ENCODE measurements at places on chromosomes 3 and 15.

GRCh38 chr3:151203051-151203420 lies at the start of gene GPR171:
TSS of gene GPR171 (minus strand) at chr3:151203216. CDS start at chr3:151199386, 3,830 bp downstream.
- no peak for DNase-seq

DNA sequence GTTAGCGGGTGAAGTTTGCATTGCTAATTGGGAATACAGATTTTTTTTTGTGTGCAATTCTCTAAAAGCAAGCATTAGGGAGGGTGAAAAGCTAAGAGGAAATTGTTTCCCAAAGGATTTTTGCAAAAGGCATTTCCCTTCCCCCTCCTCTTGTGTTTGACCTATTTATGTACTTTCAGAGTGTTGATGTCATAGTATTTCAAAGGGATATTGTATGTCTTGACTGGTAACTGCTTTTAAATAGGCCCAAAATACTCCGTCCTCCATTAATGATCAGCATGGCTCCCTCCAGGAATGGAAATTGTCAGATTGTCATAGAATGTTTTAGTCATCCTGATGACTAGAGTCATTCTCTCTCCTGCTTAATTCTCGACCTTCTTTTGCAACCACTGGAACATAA lies 32.4 kb downstream of the TRIM71 start:
- DNase-seq: no peak

DNA sequence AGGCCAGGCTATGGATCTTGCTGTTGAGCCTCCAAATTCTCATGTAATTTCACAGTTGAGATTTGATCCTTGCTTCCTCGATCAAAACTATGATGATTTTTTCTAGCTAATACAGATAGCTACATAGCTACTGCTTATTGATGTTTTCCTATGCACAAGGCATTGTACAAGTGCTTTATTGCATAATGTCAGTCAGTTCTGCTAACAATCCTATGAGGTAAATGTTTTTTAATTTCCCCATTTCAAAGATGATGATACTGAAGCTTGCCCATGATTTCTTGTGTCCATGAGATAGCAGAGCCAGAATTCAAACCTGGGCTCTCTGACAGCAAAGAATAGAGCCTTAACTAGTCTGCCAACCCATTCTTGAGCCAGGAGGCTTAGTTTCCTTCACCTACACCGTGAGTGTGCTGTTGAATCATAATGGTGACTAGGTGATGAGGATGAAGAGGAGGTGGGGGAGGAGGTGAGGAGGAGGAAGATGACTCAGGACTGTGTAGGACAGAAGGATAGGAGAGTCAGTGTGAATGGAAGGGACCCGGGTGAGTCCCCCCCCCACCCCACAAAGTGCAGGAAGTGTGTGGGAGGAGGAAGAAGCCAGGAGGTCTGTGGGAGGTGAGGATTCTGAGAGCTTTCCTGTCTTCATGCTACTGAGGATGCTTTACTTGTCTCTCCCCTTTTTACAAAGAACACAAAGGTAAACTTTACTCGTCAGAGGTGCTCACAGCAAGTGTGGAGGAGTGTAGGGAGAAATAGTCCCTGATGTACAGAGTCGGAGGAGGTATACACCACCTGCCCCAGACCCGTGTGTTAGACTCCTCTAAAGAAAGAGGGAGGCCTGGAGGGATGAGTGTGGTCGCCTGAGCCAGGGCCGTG lies 3.6 kb downstream of the TAGLN3 start:
- no peak for DNase-seq

- DNase-seq: no peak
Observed at GRCh38 chr15:31845791-31846190, 184.5 kb upstream of the CHRNA7 start.

GRCh38 chr3:10419637-10420232 lies 85.7 kb downstream of the ATP2B2 start:
- DNase-seq: no peak

- DNase-seq: no peak
Observed at GRCh38 chr3:85159376-85159775, 200.6 kb downstream of the CADM2 start.

DNA sequence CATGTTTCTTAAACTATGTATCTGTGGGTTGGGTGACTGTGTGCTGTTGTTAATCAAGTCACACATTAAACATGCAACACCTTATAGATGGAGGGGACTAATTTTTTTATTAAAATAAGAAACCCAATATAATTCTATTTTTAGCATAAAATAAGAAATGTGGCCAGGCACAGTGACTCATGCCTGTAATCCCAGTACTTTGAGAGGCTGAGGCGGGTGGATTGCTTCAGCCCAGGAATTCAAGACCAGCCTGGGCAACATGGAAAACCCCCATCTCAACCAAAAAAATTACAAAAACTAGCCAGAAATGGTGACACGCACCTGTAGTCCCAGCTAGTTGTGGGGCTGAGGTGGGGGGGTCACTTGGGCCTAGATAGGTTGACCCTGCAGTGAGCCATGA lies 1021.0 kb downstream of the EPHA3 start:
- DNase-seq: no peak

DNA sequence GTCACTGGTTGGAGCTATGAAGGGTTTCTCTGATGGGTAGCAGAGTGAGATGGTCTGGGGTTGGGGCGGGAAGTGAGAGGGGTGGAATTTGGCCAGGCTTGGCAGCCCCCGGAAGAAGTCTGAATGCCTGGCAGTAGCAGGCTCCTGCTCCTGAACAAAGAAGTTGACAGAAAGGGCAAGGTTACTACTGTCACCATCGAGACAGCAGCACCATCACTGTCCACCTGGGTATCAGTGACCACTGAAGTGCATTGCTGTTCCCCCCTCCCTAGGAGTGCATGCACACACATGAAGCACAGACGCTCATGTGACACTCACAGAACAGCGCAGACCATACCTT lies 42.9 kb downstream of the COLQ start:
- no peak for DNase-seq

- no peak for DNase-seq
Observed at GRCh38 chr3:118886708-118887107, 147.9 kb downstream of the IGSF11 start.

GRCh38 chr15:93658026-93658816 lies 569.2 kb upstream of the RGMA start:
- DNase-seq: no peak

GRCh38 chr3:129597087-129597999 lies 9.1 kb downstream of the PLXND1 start:
- DNase-seq: no peak

All from NCI-H187 (cell line).